ENCODE measurements at places on chromosomes 13 and 19.

DNA sequence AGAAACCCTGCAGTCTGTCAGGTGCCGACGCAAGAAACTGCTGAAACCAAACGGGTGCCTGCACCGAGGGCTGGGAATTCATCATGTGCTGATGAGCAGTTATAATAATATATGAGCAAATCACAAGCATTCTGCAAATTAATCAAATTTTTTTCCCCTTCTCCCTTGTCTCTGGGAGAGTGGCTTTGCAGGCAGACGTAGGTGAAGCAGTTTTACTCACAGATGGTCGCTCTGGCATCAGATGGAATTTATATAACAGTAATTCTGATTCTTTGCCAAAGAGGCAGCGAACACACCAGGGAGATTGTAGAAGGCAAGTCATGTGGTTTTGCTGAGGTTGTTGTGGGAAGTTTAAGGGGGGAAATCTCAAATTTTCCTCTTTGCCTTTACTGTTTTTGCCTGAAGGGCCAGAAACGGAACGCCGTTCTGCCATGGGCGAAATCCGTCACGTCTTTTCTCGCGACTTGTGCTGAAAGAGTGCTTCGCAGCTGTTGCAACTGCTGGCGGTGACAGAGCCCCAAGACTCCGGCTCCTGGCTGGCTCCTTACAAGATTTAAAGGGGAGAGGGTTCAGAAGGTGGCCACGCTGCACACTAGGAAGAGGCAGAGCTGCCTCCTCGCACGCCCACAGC is 320.1 kb downstream of the ZNF536 start:
- no peak for DNase-seq

- no peak for DNase-seq
Measured at GRCh38 chr13:108925070-108925469, 295.7 kb downstream of the MYO16 start.

DNA sequence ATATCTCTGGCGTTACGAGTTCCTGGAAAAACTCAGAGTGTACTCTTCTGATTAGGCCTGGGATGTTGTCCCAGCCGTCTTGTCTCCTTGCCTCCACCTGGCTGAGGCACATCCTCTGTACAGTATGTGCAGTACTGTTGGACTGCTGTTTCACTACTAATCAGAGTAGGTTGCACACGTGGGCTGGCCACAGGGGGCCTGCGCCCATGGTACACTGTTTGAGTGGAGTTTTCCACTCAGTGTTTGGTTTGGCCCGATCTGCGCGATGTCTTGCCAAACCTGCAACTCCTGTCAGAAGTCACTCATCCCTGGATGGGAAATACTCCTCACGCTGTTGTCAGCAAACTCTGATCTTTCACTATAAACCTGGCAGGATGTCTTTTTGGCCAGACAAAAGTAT is 189.6 kb upstream of the CSNK1A1L start:
- no peak for DNase-seq

DNA sequence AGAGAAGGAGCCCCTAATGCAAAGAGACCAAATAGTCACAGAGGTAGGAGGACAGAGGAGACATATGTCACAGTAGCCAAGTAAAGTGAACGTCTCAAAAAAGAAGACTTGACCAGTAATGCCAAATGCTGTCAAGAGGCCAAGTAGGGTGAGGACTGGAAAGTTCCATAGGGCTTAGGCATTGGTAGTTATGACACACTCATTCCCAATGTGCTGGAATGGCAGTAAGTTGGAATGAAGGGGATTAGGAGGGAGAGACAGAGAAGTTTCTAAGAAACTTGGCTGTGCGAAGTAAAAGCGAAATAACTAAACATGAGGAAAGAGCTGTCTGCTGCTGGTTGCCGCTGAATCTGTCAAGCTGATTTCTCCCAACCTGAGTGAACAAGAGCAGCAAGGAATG is 14.9 kb upstream of the FRY start:
- no peak for DNase-seq

- DNase-seq, result no peak
Measured at GRCh38 chr13:78305171-78305570, 298.2 kb downstream of the POU4F1 start.

DNA sequence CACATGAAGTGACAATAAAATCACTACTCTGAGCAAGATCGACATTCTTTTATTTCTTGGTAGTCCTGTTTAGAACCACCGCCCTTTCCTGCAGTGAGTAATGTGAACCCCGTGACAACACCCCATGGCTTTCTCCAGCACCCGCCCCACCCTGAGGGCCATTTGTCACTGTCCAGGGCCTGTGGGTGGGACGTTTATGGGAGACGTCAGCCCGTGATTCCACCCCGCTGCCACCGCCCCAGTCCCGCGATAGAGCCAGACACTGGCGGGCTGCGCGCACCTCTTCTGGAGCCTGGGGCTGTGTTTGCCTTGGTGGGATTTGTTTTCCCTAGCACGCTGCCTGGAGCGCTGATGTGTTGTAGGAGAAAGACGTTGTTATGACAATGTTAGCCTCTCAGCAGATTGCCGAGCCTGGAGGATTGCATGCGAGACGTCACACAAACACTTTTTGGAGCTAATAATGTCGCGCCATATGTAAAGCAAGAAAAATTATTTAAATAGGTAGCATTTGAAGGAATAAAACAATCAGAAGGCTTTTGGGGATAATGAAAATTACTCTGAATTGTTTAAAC is 263.7 kb downstream of the TEX29 start:
- no peak for DNase-seq

DNA sequence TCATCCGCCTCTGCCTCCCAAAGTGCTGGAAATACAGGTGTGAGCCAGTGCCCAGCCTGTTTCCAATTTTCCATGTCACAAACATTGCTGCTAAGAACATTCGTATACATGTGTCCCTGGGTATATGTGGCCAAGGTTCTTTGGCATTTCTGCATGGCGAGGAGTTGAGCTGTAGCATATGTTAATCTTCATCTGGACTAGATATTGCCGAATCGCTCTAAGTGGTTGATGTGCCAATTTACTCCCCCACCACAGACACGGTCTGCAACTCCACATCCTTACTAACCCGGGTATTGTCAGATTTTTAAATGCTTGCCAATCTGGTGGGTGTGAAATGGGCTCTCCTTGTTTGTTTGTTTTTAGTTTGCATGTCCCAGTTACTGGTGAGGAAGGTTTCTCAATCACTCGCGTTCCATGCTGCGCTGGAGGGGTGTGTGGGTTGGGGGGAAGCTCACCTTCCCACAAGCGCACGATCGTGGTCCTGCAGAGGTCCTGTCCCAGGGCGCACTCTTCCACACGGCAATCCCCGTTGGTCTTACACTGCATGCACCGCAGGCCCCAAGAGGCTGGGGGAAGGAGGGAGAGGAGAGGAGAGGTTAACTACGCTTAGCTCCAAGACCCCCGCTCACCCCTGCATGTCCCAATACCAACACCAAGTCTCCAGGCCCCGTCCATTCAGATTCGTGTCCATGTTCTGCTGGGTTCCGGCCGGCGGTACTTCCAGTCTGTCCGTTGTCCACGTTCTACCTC is 2.7 kb downstream of the PLAUR start:
- no peak for DNase-seq

- peak; percentile 76 for DNase-seq
Measured at GRCh38 chr19:720345-721160, 11.8 kb downstream of the PALM start.

GRCh38 chr13:100280681-100281080 is 191.8 kb downstream of the PCCA start:
- DNase-seq, result no peak

DNA sequence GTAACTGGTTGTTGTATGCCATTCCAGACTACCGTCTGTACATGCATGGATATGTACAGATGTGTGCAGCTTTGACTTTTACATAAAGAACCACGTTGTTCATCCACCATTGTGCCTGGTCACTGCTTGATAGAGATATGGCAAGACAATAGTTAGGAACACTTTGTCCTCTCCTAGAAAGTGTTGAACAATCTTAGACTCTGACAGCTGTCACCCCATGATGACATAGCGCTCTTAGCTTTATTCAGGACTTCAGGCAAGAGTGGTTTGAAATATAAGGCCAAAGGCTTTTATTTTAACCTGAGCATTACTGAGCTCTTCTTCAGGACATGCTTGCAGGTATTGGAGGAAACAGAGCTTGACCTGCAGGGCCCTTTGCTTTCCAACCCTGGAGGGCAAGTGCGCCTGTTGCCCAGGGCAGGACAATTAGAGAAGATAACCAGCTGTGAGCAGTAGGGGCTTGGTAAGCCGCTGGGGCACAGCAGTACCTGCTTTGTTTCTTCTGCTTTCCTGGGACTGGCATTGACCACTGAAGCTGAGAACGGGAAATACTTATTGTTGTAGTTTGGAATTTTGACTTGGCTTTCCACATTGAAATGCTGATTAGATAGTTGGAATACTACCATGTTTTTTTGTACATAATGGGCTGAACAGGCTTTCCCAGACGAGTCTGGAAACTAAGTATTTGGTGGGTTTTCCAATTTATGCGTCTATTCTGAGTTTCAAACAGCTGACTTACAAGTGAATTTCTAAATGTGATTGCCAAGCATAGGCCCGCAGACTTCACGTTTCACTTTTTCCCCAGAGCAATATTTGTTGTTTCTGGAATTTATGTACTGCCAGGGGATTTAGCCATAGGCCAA is 51.1 kb downstream of the GARRE1 start:
- DNase-seq, result no peak

- DNase-seq, result no peak
Measured at GRCh38 chr13:67860315-67860714, 630.2 kb upstream of the PCDH9 start.

GRCh38 chr19:45166723-45167252 is 6.0 kb upstream of the NKPD1 start:
- no peak for DNase-seq

- no peak for DNase-seq
Measured at GRCh38 chr13:102234618-102235017, 167.2 kb downstream of the FGF14 start.

DNA sequence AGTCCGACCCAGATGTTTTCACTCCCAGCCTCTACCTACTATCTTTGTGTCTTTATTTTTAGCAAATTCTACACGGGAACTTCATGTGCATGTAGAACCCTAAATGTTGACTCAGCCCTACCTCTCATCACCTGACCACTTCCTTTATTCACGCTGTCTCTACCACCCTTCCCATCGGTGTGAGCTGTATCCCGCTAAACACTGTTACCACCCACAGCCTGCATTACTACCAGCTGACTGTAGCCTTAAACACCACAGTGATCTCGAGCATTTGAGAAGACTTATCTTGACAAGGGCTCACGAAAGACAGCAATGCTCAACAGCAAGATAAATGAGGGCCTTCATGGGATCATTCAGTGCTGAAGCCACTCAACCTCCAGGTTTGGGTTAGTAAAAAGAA is 15.1 kb downstream of the NCR1 start:
- no peak for DNase-seq

- peak; percentile 62 for DNase-seq
Measured at GRCh38 chr19:17703824-17704463, 15.3 kb upstream of the MAP1S start.

GRCh38 chr19:11291991-11292390 is 4.0 kb upstream of the TSPAN16 start:
- DNase-seq, result no peak

DNA sequence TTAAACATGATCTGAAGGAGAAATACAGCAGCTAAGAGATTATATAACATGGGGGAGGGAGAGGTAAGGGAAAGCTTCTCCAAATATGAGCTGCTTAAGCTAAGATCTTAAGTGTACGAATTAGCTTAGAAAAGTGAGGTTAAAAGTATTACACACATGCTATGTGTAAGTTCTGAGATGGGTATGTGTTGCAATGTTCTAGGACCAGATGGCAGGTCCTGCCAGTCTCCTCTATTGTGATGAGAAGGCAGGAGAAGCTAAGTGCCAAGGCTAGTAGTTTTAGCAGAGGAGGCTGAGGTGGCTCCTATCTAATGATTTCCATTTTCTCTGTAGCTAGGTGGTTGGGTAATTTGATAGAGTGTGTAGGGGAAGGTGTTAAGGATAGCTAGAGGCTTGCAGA is 57.6 kb downstream of the MICU2 start:
- DNase-seq, result no peak

DNA sequence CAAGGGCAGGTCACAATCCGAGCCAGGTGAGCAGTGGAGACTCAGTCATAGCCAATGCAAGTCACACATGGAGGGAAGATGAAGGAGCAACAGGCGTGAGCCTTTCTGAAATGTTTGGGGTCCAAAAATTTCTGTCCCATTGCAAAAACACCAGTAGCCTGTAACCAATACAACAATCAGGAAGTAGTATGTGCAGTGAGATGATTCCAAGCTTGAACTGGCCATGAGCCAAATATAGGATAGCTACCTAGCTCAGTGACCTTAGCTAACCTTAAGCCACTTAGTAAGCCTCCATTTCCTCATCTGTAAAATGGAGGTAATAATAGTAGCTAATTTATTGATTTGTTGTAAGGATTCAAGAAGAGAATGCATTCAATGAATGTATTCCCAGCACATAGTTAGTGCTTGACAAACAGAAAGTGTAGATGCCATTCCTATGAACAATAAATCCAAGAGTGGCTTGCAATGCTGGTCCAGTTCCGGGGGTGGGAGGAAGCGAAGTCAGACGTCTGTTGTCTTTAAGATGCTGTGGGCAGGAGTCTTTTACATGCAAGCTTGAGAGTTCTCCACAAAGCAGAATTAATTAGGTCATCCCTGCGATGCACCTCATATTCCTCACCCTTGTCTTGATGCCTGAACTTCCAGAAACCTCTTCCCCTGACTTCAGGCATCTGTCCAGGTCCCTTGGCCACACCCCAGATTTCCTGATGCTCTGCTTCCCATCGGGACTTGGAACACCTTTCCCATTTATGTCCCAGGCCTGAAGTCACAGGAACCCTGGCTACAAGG is 195.7 kb upstream of the UBL3 start:
- DNase-seq, result no peak

DNA sequence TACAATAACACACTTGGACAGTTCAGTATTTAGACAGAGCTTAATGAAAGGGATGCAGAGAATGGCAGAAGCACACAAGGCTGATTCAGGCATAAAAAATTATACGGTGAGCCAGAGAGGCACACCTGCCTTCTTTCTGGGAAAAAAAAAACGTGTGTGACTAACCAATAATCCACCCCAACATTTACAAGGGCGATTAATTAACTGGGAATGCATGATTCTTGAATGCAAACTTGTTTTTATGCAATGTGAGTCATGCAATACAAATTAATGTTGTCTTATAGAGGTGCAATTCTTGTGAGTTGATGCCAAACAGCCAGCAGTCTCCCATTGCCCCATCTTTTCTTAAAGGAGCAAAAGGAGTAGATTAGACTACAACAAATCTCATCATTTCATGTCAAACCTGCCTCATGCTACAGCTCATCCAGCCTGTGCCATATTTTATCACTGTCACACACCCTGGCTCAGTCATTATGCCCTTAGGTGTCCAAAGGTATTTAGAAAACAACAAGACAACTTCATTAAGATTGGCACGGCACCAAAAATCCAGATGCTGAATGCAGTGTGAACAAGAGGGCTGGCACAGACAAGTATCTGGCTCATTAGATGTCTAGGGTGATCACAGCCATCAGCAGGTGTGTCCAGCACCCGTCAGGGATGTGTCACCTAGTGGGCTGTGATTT is 721.1 kb downstream of the EFNB2 start:
- no peak for DNase-seq
